ENCODE measurements at places on chromosomes 1 and 21. TPM values are rescaled to one million over a fixed set of nuclear protein-coding genes. Genes with fewer than 3 reads are reported as not detected.

UMODL1 gene
- not detected for total RNA-seq

ZNF672 gene
- 36.2 TPM for total RNA-seq

ARMH1 gene
- total RNA-seq: 0.96 TPM

SLC19A2 gene
- total RNA-seq: 16.7 TPM

GRCh38 chr1:25540750-25541342 lies 2.6 kb upstream of the LDLRAP1 start:
- no peak for DNase-seq

DNA sequence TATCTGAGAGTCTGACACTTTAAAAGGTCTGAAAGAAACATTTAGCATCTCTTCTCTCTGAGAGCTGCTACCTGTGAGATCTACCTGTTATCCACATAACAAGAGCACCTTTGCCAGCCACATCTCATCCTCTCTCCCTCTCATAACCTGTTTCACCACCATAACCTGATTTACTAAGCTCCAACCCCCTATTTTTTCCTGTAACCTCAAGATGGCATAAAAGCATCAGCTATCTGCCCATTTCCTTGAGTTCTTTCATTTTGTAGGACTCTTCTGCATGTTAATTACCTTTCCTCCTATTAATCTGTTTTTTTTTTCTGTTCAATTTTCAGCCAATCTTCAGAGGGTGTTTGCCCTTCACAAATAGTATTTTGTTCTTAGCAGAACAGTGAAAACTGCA lies 136.5 kb upstream of the KCNK1 start:
- peak; percentile 23 for DNase-seq

DNA sequence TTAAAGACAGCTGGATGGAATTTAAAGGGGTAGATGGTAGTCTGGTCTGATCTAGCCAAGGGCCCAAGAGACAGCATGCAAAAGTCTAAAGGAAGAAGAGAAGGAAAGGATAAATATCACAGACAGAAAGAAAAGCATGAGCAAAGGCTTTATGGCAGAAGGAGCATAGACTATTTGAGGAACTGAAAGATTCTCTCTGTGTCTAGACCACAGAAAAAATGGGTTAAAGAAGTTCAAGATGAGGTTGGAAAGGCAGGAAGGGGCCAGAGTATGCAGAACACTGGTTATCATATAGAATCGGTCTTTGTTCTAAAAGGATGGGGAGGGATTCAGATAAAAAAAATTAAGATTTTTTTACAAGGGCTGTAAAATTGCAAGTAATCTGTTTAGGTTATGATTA lies 136.8 kb upstream of the SGIP1 start:
- no peak for DNase-seq

GRCh38 chr1:151806170-151806569 lies 951 bp upstream of the LINGO4 start:
- DNase-seq: no peak

GRCh38 chr1:5734414-5734813 lies 257.8 kb downstream of the NPHP4 start:
- no peak for DNase-seq

DNA sequence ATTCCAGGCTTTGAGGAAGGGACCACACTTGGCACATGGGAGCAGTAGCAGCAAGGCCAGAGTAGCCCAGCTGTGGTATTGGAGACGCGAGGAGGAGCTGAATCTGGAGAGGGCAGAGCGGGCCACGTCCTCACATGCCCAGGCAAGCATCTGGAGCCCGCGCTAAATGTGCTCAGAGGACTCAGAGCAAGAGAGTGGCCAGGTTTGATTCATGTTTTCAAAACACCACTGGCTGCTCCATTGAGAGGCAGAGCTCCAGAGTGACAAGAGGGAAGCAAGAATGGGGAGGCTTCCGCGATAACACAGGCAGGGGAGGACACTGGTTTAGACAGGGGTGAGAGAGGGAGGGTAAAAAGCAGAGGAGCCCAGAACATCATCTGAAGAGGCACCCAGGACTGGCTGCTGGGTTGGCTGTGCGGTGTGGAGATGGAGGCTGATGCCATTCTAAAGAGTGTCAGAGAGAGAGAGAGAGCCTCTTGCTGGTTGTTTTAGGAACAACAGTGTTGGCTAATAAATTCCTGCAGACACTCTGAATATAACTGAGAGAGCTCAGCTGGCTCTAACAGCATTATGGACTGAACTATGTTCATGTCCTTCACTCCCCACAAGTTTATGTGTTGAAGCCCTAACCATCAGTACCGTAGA lies 32.3 kb downstream of the RCAN1 start:
- peak; percentile 48 for DNase-seq

DNA sequence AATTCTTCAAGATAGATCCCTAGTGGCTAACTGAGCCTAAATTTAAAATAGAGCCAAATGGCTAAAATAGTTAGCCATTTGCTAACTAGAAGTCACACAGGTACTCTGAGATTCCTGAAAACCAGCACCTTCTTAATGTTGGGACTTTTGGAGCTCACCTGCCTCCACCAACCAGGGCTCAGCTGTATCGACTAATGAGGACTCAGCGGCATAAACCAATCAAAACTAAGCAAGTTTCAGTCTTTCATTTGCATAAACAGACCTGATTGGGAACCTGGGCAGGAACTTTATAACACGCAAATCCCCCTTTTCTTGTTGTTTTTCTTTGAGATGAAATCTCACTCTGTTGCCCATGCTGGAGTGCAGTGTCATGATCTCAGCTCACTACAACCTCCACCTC lies 28.5 kb downstream of the TNFRSF9 start:
- no peak for DNase-seq

DNA sequence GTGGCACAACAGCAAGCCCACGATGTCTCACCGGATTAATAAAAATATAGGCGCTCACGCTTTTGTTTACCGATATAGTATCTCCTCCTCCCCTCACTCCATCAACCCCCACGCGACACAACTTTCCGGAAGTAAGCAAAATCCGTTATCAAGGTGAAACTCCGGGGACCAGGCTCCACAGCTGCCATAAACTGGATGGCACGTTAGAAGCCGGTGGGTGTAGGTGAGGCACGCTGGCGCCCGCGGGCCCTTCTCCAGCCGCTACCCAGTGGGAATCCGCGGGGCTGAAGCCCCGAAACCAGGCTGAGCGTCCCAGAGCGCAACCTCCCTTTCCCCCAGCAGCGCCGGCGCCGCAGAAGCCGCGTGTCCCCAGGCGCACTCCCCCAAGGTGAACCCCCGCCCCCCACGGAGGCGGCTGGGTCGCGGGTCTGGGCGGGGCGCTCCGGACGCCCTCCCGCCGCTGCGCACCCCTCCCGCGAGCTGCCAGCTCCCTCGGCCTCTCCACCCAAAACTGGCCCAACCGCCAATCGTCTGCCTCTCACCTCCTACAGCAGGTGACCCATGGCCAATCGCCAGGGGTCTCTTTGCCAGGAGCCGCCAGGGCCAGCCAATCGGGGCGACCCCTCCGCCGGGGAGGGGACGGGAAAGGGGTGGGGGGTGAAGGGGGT lies 112.4 kb downstream of the OSBPL9 start:
- peak; percentile 97 for DNase-seq

DNA sequence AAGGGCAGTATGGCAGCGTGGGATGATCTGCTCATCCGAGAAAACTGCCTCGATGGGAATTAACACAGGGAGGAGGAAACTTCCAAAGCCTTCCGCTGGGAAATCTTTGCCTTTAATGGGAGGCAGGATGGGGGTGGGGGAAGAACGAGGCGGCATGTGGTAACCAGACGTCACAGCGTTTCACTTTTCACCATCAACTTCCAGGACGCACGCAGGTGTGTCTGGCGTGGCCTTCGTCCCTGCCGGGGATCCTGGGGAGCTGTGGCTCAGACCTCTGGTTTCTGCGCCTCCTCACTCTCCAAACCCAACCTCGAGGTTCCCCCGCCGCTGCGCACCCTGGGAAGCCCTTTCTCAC lies 282 bp downstream of the RSPH1 start:
- DNase-seq: no peak

DNA sequence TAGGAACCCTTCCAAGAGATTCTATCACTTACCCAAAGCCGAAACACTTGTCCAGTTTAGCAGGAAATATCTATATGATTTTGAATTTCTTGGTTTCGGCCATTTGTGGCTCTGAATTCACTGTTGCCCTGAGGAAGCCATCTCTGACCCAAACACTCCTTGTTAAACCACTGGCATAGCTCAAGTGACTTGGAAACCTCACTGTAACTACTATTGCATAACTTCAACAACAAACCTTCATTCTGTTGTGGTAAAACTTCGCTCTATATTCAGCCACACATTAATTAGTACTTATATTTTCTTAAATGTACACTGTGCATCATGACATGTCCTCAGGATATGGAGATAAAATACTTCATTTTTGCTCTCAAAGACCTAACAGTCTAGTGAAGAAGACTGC lies 63.2 kb downstream of the ST6GALNAC3 start:
- no peak for DNase-seq

GRCh38 chr1:181160322-181160721 lies 71.8 kb downstream of the IER5 start:
- no peak for DNase-seq

DNA sequence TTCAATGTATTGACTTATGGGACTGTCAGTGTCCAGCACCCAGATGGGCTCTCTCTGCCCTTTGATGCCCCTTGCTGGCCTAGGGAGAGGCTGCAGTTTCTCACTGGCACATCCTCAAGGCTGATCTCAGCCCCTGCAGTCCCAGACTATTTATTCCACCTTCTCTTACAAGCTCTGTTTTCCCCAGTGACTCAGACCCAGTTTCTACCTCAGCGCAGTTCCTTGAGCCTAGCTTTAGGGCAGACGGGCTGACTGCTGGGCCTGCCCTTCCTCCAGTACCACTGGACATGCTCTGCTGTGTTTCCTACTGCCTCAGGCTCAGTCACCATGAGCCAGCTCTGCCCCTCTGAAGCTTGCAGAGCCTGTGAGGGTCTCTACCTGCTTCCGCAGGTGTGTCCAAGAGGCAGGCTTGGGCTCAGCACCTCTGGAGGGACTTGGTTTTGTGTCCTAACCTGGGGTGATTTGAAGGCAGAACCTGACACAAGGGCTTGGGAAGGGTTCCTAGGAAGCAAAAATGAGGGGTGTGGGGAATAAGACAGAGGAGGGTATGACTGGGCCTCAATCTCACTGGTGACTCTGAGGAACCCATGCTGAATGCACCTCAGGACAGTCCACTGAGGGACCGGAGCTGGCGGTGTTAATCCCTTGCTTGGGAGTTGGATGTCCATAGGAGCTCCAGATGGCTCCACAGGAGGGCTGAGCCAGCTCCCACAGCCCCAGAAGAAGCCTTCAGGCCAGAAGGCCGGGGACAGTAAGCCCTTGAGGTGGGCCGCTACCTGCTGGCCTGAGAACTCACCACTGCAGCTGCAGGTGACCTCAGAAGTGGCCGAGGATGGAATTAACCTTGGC lies 689.9 kb downstream of the MATN1 start:
- DNase-seq: no peak

GRCh38 chr21:45639206-45640000 lies 4.1 kb upstream of the PCBP3 start:
- DNase-seq: peak; percentile 29

DNA sequence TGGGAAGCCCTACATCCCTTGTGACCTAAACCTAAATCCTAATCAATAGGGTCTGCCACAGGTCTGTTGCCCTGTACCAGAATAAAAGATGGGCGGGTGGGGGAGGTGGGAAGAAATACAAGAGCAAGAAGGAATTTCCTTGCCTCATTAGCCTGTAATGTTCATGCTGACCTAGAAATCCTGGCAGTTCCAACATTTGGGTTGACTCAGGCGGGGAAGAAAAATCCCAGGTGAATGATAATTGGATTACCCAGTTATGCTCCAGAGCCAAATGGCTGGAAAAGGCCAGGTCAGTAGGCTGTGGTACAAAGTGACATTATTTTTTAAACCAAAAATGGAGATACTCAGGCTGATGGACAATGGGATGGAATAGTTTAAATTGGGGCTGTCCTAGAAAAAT lies 27.3 kb upstream of the A3GALT2 start:
- DNase-seq: no peak

DNA sequence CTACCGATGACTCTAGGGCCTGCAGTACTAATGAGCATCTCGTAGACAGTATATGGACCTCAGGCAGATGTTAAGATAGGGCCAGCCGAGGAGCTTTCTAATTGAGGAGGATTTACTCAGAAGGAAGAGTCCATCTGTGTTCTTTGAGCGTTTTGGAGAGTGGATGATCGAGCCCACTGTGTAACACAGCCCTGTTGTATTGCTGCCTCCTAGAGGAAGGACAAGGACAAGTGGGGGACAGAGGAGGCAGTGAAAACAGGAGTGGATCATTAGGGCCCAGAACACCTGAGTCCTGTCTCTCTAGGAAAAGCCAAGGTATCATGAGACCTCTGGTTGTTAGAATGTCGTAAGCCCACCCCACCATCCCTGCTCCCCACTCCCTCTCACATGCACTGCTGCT lies 62.9 kb downstream of the TBX19 start:
- no peak for DNase-seq

DNA sequence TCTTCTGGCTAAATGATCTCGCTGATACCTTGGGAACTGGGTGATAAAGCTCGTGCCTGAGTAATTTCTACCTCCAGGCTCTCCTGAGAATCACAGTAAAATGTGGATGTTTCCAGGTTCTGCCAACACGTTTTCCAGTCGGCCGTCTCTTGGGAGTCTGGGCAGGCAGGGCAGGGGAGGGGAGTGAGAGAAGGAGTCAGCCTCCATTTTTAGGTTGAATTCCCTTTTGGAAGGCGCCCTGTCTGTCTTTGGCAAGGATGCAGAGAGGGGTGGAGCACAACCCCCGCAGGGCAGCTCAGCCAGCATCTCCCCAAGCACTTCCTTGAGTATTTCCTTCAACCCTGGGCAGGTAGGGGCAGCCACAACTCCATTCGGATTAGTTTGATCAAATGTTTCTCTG lies 15.5 kb upstream of the ACTRT2 start:
- no peak for DNase-seq

GRCh38 chr1:37308031-37308960 lies 166.1 kb upstream of the ZC3H12A start:
- no peak for DNase-seq

DNA sequence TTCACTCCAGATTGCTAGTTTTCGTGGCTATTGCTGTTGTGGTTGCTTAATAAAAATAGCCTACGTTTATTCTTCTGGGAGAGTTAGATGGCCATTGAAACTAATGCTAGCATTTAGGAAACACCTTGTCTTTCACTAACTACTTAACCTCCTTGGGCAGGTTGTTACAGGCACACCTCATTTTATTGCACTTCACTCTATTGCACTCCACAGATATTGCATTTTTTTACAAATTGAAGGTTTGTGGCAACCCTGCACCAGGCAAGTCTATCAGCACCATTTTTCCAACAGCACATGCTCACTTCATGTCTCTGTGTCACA lies 11.3 kb upstream of the MARK1 start:
- no peak for DNase-seq

DNA sequence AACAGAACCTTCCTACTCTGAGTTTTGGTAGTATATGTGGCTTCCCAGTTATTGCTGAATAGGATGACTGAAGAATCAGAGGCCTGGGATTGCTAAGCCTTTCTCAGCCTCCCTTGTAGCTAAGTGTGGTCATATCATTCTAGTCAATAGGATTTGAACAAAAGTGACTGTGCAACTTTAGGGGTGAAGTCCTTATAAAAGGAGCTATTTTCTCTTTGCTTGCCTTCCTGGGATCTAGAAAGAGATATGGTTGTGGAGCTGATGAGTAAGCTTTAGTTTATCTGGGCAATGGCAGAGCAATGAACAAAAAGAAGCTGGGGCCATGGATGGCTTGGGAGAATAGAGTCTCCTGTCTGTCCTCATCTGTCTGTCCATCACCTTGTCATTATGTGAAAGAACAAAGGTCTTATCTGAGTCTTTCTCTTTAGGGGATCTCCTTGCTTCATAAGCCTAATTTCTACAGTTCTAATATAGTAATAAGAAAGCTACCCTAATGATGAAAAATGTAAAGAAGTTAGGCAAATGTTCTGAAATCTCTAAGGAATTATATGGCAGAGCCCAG lies 91.5 kb downstream of the TENT5C start:
- DNase-seq: no peak
